ENCODE measurements at places on chromosomes 12 and 14.

GRCh38 chr14:34099635-34100034 lies 148.8 kb upstream of the EGLN3 start:
- no peak for DNase-seq

DNA sequence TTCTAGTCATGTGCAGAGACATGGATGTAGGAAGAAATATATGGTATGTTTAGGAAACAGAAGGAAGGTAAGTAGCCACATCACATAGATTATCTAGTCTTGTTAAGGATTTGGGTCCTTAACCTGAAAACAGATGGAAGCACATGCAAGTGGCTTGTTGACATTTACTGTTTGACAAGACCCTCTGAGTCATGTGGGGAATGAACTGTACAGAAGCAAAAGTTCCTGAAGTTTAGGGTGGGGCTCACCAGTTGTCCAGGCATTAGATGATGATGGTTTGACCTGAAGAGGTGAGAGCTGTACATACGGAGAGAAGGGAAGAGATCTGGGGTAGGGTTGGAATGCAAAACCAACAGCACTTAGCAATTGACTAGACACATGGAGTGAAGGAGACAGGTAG lies 281.1 kb upstream of the GRIP1 start:
- DNase-seq = no peak

- no peak for DNase-seq
Measured at GRCh38 chr14:41385797-41386196, 220.9 kb upstream of the LRFN5 start.

GRCh38 chr12:104171785-104172569 lies 34.0 kb upstream of the NFYB start:
- no peak for DNase-seq

DNA sequence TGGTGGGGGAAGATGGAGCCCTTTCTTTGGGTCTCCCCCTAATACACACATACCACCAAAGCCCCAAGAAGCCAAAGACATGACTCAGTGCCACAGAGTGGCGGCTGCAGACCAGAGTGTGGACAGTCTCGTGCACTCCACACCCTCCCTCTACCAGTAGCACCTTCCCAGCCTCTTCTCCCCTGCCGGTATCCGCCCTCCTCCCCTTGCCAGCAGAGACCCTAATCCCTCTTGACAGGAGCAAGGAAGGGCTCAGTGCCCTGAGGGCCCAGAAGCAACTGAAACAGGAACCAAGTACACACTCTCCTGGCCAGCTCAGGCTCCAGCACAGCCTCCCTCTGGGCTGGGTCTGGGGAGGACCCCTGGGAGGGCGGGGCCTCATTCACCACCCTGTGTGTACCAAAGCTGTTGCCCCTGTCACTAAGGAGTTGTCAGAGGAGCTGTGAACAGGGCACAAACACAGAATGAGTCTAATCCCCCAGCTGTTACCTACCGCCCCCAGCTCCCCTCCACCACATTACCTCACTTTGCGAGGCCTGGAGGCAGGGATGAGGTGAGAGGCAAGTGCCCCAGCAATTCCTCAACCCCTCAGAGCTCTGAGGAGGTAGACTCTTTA lies 8.2 kb downstream of the SPRYD3 start:
- no peak for DNase-seq

DNA sequence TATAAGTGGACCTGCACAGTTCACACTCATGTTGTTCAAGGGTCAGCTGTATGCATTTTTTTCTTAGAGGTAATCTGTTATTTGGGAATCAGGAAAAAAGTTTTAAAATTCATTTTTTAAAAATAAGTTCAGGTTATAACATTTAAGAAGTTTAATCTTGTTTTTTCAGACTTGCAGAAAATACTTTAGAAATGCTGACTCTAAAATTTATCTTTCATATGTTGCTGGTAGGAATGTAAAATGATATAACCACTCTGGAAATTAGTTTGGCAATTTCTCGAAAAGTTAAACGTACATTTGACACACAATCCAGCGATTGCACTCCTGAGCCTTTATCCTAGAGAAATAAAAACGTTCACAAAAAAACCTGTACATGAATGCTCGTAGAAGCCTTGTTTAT lies 4.7 kb downstream of the VRK1 start:
- no peak for DNase-seq

GRCh38 chr12:127509066-127509778 lies 757.7 kb upstream of the TMEM132C start:
- no peak for DNase-seq

- DNase-seq = no peak
Measured at GRCh38 chr14:68164711-68165113, 345.1 kb downstream of the RAD51B start.

GRCh38 chr14:89399157-89399556 lies 17.9 kb downstream of the FOXN3 start:
- no peak for DNase-seq

GRCh38 chr12:96302687-96303310 lies 97.4 kb downstream of the CDK17 start:
- DNase-seq = no peak

DNA sequence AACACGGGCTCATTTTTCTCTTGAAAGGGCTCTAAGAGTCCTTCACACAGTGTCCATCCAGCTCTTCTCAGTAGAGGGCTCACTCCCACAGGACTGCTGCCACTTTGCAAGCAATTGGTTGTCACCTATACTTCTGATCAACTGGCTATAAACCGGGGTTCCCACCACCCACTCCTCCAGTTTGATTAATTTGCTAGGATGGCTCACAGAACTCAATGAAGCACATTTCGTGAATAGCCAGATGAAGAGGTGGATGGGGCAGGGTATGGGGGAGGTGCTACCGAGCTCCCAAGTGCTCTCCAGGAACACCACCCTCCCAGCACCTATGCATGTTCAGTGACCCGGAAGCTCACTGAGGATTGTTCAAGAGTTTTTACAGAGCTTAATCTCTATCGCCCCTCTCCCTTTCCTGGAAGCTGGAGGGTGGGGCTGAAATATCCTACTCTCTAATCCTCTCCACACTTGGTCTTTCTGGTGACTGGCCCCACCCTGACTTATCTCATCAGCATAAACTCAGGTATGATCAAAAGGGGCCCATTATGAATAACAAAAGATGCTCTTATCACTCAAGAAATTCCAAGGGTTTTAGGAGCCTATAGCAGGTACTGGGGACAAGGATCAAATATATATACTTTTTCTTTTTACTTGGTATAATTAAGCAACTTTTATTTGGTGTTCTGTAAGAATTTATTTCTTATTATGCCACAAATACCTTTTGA lies 13.9 kb upstream of the EGLN3 start:
- no peak for DNase-seq

- DNase-seq = no peak
Measured at GRCh38 chr12:14716848-14717444, 20.5 kb upstream of the GUCY2C start.

- no peak for DNase-seq
Measured at GRCh38 chr12:79782172-79782900, 91.6 kb upstream of the PAWR start.

DNA sequence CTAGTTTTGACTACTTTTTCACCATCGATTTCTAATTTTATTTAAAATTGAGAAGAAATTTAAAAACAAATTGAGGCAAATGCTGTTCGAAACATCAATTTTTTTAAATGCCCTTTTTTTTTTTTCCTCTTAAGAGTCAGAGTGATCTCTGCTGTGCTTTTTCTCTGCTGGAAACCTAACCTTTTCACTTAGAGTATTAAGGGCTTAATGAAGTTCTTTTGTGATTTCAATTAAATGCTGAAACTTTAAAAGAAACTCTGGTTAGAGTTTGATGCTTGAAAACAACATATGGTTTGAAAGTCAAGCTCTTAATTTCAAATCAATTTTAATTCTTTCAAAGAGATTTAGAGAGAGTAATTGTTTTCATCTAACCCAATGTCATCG lies 171.8 kb downstream of the TMTC2 start:
- DNase-seq = no peak

DNA sequence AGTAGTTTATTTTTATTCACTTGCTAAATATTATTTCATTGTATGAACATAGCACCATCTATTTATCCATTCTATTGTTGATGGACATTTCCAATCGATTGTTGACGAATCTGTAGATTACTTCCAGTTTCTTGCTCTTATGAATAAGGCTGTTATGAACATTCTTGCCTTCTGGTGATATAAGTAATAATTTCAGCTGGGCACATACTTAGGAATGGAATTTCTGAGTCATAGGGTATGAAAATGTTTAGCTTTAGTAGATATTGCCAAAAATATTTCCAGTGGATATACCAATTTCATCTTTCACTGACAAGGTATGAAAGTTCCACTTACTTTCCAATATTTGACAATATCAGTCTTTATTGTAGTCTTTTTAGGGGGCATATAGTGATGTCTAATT lies 468.5 kb downstream of the ETNK1 start:
- DNase-seq = no peak

DNA sequence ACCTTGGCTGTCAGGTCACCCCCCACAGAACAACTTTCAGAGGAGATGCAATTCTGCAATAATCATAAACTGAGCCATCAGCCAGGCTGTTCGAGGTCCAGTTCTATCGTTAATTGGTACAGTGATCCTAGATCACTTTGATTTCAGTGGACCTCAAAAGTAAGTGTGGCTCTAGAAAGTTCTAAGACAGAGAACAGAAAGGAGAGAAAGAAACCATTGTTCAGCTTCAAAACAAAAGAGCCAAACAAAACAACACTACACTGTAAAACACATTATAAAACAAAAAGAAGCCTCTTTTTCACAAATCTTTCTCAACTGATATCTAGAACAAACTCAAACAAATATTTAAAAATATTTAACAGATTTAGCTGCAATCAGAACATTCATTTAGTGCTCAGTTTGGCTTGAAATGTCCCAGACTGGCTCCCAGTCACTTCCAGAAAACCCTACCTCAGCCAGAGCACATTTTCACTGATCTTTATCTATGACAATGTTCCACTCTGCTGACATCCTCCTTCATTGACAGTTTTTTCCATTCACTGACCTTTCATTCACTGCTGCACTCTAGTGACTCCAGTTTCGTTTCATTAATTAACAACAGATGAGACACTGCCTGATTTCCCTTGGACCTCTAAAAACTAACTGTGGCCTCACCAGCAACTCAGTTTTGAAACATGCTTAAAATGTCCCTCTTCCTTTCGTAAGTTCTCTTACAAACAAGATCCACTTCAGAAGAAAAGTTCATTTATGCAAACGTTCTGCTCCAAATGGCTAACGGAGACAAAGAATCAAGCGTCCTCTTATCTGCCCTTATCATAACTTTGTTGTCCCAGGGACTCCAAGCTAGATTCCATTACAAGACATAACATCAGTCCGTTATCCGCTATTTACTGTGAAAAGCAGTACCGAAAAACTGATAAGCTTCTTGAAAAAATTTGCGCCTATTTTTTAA lies 56.8 kb downstream of the DUSP16 start:
- DNase-seq = no peak

DNA sequence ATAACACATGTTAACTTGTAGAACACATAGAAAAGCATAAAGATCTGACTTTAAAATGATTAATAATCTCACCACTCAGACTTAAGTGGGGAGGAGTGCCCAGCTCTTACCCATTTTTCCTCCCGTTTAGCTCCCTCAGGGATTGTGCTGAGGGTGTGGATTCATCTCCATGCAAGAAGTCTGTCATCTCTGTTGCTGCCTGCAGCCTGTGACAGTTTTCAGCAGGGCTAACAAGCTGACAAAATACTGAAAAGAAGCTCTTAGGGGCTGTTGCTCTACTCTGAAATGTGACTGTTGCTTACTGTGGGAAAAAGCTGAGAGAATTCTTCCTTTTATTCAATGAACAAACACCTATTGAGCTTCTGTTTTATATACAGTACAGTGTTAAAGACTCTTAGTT lies 216.2 kb downstream of the CPNE8 start:
- DNase-seq = no peak

- DNase-seq = no peak
Measured at GRCh38 chr12:41221491-41221890, 33.4 kb downstream of the PDZRN4 start.

DNA sequence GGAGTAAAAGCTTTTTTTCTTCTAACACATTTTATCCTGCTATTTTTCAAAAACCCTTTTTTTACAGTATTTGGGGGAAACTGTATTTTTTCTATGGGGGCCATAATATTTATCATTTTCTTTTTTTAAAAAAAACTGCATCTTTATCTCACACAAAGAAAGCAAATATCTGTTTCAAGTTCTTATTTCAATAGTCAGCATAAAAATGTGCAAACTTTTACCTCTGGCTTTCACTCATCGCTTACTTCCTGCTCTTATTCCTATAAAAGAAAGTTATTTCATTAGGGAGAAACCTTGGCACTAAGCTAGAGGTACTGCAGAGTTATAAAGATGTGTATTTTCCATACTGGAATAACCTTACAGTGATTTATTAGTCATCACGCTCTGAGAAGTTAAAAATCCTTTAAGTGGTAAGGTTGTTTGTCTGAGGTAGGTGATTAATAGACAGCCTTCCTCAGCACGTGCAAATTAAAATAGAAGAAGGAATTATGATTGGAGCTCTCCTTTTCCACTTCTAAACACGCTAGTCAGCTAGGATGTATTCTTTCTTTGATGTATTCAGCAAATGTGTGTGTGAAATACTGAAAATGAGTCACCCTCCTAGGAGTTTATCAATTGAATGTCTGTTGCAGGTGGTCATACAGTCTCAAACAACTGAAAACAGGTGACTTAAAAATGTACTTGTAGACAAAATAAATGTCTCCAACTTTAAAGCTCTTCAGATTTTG lies 461.0 kb downstream of the GXYLT1 start:
- no peak for DNase-seq

- no peak for DNase-seq
Measured at GRCh38 chr14:47852278-47852677, 176.9 kb upstream of the MDGA2 start.

DNA sequence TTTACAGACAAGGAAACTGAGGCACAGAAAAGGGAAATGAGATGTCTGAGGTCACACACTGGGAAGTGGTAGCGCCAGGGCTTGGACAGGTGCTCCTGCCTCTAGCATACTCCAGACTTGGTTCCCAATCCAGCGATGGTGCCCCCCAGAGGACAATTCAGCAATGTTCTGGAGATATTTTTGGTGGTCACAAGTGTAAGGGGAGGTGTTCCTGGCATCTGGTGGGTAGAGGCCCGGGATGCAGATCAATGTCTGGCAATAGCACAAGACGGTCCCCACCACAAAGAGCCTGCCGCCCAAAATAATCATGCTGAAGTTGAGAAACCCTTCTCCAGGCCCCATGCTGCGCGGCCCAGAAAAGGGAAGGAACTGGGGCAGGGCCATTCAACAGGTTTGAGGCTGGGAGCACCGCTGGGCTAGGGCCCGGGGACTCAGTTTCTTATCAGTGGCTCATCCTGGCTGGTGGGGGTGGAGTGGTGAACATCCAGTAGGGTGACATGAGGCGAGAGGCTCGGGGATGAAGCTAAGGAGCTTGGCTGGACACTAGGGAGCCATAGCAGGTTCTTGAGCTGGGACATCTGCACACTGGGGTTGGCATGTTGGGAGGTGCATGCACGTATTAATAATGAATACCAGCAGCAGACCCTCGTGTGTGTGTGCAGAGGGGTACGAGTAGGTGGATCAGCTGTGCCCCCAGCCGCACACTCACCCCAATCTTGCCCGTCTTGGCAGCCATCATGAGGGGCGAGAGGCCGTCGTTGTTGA lies 35.1 kb downstream of the TRPV4 start:
- no peak for DNase-seq

DNA sequence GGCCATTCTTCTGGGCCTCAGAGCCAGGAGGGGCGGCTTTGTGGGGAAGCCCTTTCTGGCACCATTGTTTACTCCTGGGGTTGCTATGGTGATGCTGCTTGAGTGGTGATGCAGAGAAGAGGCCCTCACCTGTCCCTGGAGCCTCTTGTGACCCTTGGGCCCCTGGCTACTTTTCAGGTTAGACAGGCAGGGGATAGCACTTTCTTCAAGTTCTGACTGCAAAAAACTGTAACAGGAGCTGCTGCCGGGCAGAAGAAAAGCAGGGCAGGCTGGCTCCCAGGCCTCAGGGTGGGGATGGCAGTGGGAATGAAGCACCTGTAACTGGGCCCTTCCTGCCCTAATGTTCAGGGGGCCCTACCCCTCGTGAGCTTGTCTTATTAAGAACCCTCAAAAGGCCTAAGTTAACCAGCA lies at the start of gene TEX52:
TEX52 (minus strand) TSS at position 19 of the 411 bp plus-strand sequence; CDS start at position 6, 13 bp downstream.
- DNase-seq = no peak

All from amygdala (tissue), 56 donors.